ENCODE measurements at places on chromosomes 12 and 14.

GRCh38 chr12:24820872-24821271 is 128.0 kb downstream of the BCAT1 start:
- DNase-seq, result no peak

GRCh38 chr14:21191261-21191808 is 35.5 kb upstream of the OR5AU1 start:
- DNase-seq, result no peak

DNA sequence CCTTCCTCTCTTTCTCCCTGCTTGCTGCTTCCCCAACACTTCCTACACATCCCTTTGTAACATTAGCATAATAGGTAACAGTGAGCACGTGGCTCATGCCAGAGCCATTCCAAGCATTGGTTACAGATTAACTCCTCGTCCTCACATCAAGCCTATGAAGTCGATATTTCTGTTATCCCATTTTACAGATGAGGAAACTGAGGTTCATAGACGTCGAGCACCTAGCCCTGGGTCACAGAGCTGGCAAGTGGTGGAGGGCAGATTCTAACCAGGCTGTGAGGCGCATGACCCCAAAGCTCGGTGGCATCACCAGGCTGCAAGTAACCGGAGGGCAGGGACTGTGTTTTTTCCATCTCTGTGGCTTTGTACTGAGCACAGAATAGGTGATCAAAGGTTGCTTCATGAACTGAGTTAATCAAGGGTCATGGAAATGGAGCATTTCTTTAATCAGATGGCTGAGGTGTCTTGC is 5.7 kb upstream of the SERPINA1 start:
- peak; percentile 45 for DNase-seq

- no peak for DNase-seq
Measured at GRCh38 chr14:53949201-53949600, 7.4 kb downstream of the BMP4 start.

GRCh38 chr14:76115010-76115422 is 36.7 kb upstream of the GPATCH2L start:
- no peak for DNase-seq

GRCh38 chr12:69210661-69211060 is 28.7 kb upstream of the CPSF6 start:
- no peak for DNase-seq

GRCh38 chr14:57382283-57382682 is 8.1 kb upstream of the NAA30 start:
- DNase-seq, result no peak

- peak; percentile 82 for DNase-seq
Measured at GRCh38 chr14:20632831-20633691, 8.4 kb downstream of the OR6S1 start.

GRCh38 chr12:116303929-116304328 is 26.4 kb upstream of the MED13L start:
- no peak for DNase-seq

DNA sequence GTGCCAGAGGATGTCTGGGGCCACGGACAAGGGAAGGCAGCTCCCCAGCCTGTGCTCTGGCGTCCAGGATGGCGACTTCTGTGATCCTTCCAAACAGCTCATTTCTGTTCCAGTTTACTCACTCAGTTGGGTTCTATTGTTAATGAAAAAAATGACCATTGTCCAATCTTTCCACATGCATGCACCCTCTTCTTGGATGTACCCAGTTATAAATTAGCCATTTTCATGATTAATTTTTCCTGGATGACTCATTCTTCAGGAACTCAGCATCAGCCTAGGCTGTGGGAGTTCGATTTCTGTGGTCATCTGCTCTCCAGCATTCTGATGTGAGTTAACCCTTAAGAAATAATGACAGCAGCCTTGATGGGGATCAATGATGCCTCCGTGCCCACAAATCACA is 926.8 kb downstream of the BCL11B start:
- no peak for DNase-seq
